ENCODE measurements at places on chromosomes 7 and 10.

- DNase-seq, result no peak
Observed at GRCh38 chr10:114782666-114783065, 38.9 kb upstream of the FHIP2A start.

DNA sequence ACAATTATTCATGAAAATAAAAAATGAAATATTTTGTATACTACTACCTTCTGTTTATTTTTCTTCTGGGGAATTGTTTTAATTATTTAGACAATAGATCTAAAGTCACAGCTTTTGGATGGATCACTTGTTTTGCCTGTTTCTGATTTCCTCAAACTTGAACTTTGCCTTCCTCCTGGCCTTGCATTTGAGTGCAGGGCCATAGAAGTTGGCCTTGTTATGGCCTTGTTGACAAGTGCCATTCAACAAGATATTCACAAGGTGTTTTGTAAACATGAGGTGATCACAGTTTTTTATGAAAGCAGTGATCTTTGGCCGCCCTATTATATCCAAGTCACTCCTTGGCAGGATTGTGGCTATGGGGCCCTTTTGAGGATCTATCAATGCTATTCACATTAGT lies 4.6 kb downstream of the ZNF22 start:
- no peak for DNase-seq

GRCh38 chr7:114660753-114661152 lies 246.1 kb downstream of the FOXP2 start:
- no peak for DNase-seq

GRCh38 chr10:132036153-132036886 lies 29.4 kb upstream of the JAKMIP3 start:
- peak; percentile 14 for DNase-seq

DNA sequence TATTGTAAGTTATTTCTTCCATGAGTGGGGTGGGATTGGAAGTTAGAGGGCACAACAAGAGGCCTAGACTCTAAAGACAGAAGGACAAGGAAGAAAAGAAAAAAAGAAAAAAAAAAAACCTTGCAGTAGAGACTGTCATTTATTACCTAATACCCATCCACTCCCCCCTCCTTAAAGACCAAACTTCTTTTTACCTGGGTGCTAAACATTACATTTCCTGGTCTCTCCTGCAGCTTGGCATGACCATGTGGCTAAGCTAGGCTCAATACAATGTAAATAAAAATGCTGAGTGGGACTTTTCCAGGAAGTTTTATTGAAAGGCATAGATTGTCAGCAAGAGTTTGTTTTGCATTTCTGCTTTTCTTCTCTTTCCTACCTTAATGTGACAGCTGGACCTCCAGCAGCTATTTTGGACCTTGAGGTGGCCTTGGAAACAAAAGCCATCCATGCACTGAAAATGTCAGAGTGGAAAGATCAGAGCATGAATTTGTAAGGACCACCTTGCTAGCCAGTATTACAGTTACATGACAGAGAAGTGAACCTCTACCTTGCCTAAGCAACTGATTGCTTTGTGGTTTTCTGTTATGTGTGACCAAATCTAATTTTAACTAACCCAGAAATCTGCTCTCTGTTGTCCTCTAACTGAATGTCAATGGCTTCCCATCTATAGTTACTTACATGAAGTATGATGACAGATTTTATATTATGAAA lies 81.3 kb upstream of the SFMBT2 start:
- no peak for DNase-seq

- DNase-seq, result no peak
Observed at GRCh38 chr7:51226063-51226755, 90.4 kb downstream of the COBL start.

GRCh38 chr10:71068861-71069271 lies 143.5 kb upstream of the UNC5B start:
- DNase-seq, result no peak

GRCh38 chr10:102796407-102797176 lies 40.6 kb downstream of the CYP17A1 start:
- DNase-seq, result peak; percentile 82

- no peak for DNase-seq
Observed at GRCh38 chr7:24991353-24991752, 11.4 kb upstream of the OSBPL3 start.

DNA sequence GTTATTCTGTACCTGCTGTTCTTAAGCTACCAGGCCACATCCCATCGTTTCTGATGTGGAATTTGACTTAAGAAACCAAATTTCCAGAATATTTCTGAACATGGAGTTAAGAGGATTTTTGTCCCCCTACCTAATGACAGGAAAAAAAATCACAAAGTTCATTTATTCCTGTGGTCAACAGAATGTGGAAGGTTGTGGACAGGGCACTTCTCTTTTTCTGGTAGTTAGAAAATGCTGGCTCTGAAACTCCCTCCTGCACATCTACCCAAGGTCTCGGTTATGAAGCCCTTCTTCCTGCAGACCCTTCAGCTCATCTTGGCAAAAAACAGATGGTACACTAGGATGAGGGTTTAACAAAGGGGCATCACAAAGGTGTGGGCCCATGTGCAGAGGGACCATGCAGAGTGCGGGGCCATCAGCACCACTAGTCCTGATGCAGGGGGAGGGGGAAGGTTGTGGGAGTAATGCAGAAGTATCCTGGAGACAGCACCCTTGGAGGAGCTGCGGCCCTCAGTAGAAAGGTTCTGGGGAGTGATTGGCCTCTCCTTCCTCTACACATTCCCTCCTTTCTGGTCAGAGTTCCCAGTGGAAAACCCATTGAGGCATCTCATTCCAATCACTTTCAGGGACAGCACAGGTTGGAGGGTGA lies 9.8 kb downstream of the ALOX5 start:
- no peak for DNase-seq

DNA sequence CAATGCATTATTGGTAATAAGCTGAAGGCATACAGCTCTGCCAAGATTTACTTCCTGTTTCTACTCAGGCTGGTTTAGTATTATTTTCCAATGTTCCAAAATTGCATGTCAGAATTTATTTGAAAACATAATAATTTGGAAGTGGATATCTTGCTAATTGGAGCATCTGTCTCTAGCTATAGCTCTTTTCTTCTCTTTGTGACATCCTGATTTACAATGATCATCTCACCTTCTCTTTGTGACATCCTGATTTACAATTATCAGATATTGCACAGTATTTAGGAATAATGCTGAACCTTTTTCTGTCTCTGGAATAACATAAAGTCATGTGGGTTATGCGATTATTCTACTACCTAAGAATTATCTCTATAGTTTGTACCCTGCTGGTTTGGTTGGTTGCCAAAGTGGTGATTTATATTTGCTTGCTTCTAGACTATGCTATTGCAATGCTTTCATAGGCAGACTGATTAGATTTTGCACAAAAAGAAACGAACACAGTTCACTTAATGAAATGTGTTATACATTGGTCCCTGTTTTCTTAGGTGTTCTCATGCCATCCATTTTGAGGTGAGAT lies 44.3 kb upstream of the CABCOCO1 start:
- DNase-seq, result no peak

- no peak for DNase-seq
Observed at GRCh38 chr7:149544028-149544427, 46.4 kb upstream of the ZNF746 start.

DNA sequence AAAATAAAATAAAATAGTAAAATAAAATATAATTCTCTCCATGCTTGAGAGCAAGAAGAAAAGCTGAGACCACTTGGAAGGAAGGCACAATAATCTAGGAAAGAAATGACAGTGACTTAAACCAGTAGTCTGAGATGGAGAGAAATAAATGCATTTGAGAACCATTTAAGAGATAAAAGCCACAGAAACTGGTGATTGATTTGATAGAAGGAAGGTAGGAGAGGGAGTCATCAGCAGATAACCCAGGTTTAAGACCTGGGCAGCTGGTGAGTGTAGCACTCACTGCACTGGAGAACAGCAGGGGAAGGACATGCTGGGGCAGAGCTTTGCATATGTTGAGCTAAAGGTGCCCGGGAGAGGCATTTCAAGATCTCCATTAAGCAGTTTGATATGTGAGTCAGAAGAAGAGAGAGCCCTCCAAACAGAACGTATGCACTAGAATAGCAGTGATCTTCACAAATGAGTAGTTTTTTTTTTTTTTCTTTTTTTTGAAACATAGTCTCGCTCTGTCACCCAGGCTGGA lies 268.0 kb downstream of the DYNC1I1 start:
- no peak for DNase-seq

DNA sequence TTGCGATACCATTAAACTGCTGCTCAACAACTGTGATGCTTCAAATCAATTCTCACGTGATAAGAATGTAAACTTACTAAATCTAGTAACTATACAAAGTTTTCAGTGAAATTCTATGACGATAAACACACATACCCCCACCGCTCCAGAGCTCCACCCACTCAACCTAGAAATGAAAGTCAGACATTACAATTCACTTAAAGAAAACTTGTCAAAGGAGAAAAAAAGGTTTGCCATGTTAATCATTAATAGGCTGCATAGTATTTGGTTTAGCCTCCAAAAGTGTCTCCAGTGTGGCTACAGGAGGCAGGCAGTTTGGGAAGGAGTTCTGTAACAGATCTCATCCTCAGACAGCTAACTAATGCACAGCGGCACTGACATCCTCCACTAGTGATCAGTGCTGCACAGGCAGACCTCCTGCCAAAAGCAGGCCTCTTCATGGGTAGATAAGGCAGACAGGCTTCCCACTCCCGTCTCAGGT lies 3.1 kb downstream of the HERPUD2 start:
- DNase-seq, result peak; percentile 41

- peak; percentile 23 for DNase-seq
Observed at GRCh38 chr7:20299647-20300312, 30.9 kb upstream of the ITGB8 start.

Data from cardiac fibroblast (primary cell).